ENCODE measurements at places on chromosomes 4 and X.

- DNase-seq, result no peak
Observed at GRCh38 chr4:8862800-8863685, 8.6 kb downstream of the HMX1 start.

GRCh38 chr4:51909236-51909703, 66.3 kb downstream of the DCUN1D4 start:
- peak; percentile 85 for DNase-seq

- DNase-seq, result no peak
Observed at GRCh38 chr4:154073107-154073822, 284.4 kb upstream of the SFRP2 start.

DNA sequence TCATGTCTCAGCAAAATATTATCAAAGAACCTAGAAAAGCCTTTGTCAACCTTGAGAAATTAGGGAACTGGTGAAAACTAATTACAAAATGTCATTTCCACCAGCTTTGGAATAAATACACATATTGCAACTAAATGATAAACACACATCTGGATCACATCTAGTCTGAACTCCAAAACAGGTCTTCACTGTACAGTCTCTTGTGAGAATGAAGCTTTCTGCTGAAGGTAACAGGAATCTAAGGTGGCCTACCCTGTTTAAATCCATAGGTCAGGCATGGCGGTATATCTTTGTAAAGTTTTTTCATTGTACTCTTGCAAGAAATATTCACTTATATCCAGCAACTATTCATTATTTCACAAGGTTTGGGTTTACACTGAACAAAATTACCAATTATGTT, 1.7 kb downstream of the SH3D19 start:
- no peak for DNase-seq

GRCh38 chr4:115972967-115973366, 859.5 kb upstream of the NDST4 start:
- no peak for DNase-seq

DNA sequence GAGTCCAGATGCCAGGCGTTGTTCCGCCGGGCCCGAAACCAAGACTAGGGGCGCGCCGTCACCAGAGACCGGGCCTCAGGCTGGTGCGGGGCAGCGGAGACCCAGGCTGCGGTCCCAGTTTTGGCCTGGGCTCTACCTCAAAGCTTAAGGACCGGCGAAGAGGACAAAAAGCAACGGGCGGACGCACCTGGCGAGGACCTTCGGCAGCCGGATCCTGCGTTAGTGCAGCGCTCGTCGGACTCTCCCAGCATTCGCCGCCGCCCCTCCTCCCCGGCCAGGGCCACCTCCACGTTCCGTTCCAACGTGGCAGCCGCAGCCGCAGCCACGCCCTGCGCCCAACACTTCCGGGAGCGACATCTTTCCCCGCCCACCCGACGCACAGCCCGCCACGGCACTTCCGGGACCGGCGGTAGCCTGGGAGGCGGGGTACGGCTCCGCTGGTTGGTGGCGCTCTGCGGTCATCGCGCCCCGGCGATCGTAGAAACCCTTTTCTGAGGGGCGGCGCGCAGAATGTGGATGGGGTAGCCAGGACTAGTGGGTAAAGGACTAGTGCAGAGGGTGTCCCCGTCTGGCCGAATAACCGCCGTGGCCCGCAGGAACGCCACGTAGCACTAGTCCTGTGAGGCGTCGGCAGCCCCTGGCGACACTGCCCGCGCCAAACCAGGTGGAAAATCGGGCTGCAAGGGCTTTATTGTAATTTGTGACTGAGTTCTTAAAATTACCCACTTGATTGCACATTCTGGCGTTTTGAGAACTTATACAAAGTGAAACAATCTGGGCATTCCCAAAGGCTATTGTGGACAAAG, at the start of gene SEC31A:
Gene SEC31A, minus strand, starts transcription at position 253 of the 806 bp plus-strand sequence. CDS start 9,217 bp downstream, outside the sequence.
- peak; percentile 96 for DNase-seq

DNA sequence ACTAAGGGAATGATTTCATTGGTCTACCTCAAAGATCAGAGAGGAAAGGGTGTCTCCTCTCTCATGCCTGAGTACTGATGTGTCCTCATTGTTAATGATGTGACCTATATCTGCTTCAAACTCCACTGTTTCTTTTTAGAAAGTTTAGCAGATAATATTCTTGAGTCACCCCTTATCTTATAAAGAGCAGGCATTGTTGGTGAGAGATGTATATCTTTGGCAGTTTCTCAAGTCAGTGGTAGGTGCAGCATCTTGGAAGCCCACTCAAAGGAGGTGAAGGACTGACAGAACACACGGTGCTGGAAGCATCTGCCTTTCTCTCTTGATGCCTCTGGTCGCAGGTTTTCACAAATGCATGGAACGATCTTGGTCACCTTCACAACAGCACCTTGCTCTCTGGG, 71.2 kb downstream of the ZNF518B start:
- no peak for DNase-seq

All from Caco-2 (cell line).